Umbilical cord (tissue), 2 donors: ENCODE measurements at places on chromosomes 12 and 14. TPM values are rescaled to one million over a fixed set of nuclear protein-coding genes. Genes with fewer than 3 reads are reported as not detected.

Gene PRDM4
- 19.3 TPM for total RNA-seq

Gene RNF212B
- total RNA-seq = not detected

Gene PRB4
- total RNA-seq = not detected

Gene NTF3
- total RNA-seq = 14.0 TPM

Gene COX8C
- total RNA-seq = not detected

Gene IKZF4
- 4.3 TPM for total RNA-seq

Gene MAP3K9
- 2.6 TPM for total RNA-seq

Gene LRFN5
- total RNA-seq = 7.9 TPM

Gene PRICKLE1
- total RNA-seq = 22.4 TPM

GRCh38 chr14:61212546-61212945 is 68.6 kb downstream of the TMEM30B start:
- DNase-seq = peak; percentile 29

DNA sequence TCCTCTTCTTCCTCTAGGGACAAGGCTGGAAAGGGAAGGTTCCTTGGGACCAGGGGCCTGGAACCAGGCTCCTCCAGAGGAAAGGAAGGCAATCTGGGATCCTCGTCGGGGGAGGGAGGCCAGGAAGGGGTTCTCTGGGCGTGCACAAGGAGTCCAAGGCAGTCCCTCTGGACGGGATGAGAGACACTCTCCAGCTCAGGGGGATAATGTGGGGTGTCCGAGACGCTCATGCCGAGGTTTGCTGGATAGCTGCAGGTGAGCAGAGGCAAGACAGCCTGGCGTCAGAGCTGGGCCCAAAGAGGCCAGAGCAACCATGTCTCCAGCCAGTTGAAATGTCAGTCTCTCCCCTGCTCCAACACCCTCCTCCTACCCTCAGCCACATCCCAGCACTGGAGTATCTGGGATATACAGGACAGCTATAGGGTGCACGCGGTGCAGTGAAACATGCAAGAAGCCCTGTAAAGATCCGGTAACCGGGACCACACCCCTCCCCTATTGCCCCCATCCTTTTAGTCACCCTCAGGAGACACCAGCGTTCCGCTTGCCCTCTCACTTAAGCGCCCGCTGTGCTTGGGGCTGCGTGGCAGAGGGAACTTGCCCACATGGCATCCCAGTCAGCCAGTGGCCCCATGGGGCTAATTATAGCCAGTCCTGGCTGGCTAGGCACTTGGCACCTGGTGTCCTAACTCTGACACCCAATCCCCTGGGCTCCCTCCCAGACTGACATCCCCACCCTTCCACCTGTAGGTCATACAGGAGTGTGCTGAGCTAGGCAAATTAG is at the start of gene KLHL33:
KLHL33 (minus strand) TSS at position 585 of the 781 bp plus-strand sequence; CDS start at position 230, 355 bp downstream.
- DNase-seq = no peak

DNA sequence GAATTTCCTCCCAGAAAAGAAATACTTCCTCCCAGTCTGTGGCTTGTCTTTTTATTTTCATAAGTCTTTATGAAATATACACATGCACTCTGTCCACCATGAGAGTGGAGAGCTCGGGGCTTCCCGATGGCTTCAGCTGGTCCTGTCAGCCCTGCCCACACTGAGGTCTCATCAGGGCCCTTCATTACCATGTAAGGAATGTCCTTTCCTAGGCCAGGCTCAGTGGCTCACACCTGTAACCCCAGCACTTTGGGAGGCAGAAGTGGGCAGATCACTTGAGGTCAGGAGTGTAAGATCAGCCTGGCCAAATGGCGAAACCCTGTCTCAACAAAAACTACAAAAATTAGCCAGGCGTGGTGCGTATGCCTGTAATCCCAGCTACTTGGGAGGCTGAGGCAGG is 77.0 kb downstream of the CPSF2 start:
- DNase-seq = no peak

DNA sequence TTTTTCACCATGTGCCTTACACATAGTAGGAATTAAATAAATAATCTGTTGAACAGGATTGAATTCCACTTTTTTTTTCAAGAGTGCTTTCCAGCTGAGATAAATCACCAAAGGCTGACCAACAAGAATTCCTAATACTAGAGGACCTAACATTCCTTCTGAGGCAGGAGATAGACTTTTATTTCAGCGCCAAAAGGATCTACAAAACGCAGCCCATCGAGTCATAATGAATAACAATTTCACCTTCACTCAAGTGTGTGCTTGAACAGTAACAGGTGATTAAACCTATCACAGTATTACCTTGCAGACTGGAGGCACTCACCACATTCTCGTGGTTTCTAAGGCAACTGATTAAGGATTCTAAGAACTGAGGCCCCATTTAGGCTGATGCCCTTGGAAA is 224.3 kb upstream of the ATP2B1 start:
- DNase-seq = no peak

DNA sequence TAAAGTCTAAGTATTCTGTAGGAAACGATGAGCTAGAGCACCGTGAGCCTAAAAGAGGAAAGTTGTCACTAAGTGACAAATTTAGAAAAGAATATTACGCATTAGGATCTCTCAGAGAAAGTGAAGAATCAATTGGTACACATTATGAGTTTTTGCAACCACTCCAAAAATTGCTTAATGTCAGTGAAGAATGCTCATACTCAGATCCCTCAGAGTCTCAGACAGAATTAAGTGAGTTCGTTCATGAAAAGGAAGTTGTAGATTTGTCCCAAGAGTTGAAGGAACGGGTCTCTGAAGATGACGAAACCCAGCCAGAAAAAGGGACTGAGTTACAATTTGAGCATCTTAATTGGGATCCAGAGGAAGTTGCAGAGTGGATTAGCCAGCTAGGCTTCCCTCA is 1.5 kb downstream of the SAMD15 start:
- DNase-seq = no peak

DNA sequence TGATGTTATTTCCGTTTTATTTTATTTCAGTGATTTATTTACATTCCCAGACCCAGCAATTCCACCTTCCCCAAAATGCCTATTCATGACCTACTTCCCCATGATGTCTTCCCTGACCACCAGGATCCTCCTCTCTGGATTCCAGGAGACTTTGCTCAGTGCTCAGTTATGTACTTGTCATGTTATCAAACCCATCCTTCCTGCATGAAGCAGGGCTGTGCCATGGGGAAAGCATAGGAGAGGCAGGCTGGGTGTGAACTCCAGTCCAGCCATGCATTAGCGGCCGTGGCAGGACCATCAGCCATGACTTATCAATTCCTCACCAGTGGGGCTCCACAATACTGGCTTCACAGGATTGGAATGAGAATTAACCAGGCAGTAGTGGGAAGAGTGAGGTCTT is 57.8 kb downstream of the B4GALNT3 start:
- DNase-seq = no peak

DNA sequence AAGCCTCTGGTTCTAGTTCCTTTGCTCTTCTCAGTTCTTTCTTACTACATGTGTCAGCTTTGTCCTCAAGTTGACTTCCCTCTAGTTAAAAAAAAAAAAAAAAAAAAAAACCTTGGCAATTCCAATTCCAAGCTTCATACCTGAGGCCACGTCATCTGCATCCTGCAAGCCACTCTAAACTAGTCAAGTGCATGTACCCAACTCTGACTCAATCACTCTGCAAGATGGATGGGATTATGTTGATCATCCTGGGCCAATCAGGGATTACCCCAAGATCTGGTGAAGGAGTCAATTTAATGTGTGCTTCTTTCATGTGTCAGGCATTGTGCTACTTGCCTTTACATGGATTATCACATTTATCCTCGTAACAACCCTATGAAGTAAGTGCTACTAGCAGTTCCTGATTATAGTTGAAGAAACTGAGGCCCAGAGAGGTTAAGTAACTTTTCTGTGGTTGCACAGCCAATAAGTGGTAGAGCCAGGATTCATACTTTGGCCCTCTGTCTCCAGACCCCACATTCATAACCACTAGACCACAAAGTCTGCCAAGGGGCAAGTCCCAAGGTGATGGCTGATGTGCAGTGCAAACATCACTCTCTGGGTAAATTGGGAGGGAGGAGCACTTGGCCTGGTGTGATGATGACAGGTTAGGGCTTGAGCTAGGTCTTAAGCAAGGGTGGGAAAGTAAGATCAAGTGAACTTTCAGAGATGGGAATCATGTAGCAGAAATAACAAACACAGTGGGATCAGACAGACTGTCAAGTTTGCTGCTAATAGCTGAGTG is 17.3 kb upstream of the CCND2 start:
- no peak for DNase-seq

GRCh38 chr12:105294161-105294560 is 36.3 kb upstream of the C12orf75 start:
- DNase-seq = no peak

DNA sequence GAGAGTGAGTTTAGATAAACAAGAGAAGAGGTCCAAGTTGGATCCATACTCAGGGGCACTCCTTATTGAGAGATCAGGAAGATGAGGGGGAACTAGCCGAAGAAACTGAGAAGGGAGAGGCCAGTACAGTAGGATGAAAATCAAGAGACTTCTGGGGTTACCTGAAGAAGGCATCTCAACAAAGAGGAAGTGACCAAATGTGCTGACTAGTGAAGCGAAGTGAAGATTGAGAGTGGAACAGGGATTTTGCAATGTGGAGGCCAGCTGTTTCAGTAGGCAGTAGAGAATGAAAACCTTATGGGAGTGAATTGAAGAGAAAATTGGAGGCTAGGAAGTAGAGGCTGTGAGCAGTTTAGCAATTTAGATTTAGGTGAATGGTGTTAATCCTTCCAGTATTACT is 153.0 kb downstream of the SYNE2 start:
- no peak for DNase-seq

DNA sequence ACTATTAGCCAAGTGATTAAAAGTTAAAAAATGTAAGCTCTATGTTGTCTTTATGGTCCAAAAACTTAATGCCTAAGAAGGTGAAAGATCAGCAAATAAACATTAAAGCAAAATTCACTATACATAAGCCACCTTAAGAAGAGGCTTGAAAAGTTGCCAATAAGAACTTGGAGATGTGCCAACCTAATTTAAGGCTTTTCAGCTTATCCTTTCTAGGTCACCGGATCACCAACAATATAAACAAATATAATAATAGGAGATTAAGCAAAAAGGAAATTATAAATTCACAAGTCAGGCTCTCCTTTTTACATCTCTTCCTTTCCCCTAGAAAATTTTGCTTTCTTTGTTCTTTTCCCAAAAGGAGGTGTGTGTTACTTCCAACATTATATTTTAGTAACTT is 30.9 kb downstream of the SLC2A3 start:
- DNase-seq = no peak
